ENCODE measurements at places on chromosomes 5 and 9. TPM values are rescaled to one million over a fixed set of nuclear protein-coding genes. Genes with fewer than 3 reads are reported as not detected.

Gene SH2D3C
- polyA plus RNA-seq, result 16.1 TPM

Gene PHF24
- 0.14 TPM for polyA plus RNA-seq

Gene JAKMIP2
- polyA plus RNA-seq, result 5.8 TPM

Gene SPRY4
- polyA plus RNA-seq, result 36.5 TPM

Gene FAM78A
- polyA plus RNA-seq, result 2.5 TPM

Gene FRMPD1
- polyA plus RNA-seq, result 1.0 TPM

Gene HRH2
- 3.2 TPM for polyA plus RNA-seq

Gene TAS2R1
- 0.10 TPM for polyA plus RNA-seq

Gene SLC31A2
- 3.0 TPM for polyA plus RNA-seq

Gene ARL10
- polyA plus RNA-seq, result 11.8 TPM

- DNase-seq, result no peak
Observed at GRCh38 chr5:163033656-163034055, 403.7 kb upstream of the CCNG1 start.

DNA sequence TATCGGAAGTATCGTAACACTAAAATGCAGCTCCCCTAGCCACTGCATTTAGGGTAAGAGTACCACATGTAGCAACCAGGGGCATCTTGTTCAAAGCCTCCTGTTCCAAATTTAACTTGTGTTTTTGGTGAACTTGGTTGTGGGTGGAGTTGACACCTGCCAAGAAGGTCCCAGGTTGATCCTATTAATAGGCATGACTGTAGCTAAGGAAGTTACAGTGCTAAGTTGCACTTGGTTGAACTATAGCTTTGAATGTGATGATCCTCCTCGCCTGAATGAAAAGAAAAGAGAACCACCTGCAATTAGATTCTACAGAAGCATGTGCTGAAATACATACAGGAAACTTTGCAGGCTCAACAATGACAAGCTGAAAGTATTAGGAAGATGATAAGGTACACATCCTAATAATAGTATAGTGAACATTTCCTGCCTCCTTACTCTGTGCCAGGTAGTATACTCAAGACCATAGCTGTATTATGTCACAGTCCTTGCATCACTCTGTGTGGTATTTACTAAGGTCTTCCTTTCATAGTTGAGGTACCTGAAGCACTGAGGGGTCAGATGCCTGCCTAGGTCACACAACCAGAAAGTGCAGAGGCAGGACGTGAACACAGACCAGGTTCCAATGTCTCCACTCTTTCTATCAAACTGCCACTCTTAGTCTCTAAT is 64.5 kb upstream of the PIP5K1B start:
- DNase-seq, result no peak

GRCh38 chr9:114099669-114100270 is 678 bp upstream of the KIF12 start:
- no peak for DNase-seq

DNA sequence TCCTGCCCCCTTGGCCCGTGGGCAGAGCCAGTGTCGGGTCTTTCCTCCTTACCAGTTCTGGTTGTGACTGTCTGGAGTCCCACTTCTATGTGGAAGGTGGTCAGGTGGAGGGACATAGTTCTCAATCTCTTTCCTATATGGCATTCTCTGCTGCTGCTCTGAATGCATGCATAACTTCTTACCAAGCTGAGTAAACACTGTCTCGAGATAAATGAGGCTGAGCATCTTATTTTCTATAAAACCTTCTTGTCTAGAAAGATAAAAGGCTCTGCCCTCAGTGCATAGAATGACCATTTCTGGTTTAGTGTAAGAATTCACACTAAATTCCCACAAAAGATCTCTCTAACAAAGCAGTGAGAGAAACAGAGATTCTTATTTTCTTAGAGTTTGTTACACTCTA is 106.2 kb upstream of the TBC1D2 start:
- no peak for DNase-seq

DNA sequence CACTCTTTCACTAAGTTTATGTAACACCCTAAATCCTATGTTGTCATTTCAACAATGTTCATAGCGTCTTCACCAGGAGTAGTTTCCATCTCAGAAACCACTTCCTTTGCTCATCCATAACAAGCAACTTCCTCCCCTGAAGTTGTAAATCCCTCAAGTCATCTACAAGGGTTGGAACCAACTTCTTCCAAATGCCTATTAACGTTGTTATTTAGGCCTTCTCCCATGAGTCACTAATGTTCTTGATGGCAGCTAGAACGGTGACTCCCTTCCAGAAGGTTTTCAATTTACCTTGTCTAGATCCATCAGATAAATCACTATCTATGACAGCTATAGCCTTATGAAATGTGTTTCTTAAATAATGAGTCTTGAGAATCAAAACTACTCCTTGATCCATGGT is 73.3 kb upstream of the TARS1 start:
- no peak for DNase-seq

DNA sequence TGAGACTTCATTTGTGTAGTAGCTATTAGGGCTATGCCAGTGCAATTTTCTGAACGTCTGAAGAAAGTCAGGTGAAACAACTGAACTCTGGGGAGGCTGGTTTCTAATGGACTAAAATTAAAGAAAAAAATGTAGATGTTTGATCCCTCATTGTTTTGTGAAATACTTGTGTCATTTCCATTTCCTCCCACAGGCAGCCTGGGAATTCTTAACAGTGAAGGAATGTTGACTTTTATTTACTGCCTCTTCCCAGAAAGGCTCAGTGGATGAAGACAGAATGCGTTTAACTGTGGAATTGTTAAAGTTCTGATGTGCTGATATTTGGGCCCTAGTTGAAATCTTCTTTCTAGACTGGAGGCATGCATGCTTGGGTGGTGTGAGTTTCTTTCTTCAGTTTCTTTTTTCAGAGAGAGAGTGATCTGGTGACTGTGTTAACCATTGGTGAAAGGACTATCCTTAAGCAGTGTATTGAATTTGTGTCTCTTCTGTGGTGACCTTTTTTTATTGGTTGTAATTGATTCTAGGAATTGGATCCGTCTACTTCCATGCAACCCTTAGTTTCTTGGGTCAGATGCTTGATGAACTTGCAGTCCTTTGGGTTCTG is 15.5 kb downstream of the ACER2 start:
- no peak for DNase-seq

DNA sequence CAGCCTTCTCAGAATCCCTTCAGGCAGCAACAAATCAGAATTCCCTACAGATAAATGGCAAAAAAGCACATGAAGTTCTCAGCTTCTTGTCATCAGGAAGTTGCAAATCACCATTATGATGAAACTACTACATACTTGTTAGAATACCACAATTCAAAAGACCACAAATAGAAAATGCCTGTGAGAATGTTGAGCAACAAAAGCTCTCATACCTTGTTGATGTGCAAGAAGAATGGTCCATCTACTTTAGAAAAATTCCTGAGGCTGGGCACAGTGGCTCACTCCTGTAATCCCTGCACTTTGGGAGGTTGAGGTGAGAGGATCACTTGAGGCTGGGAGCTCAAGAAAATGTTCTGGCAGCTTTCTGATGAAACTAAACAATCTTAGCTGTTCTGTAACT is 278.1 kb downstream of the ICE1 start:
- DNase-seq, result no peak

- DNase-seq, result no peak
Observed at GRCh38 chr9:83999141-83999918, 18.7 kb downstream of the RMI1 start.

- no peak for DNase-seq
Observed at GRCh38 chr5:59095480-59095879, 512.6 kb downstream of the RAB3C start.

GRCh38 chr9:84241817-84242373 is 98.7 kb downstream of the SLC28A3 start:
- DNase-seq, result no peak

- no peak for DNase-seq
Observed at GRCh38 chr9:24073007-24073592, 247.1 kb upstream of the ELAVL2 start.

- no peak for DNase-seq
Observed at GRCh38 chr5:155147222-155147621, 133.7 kb downstream of the KIF4B start.

- DNase-seq, result no peak
Observed at GRCh38 chr9:22483528-22484070, 37.0 kb downstream of the DMRTA1 start.

DNA sequence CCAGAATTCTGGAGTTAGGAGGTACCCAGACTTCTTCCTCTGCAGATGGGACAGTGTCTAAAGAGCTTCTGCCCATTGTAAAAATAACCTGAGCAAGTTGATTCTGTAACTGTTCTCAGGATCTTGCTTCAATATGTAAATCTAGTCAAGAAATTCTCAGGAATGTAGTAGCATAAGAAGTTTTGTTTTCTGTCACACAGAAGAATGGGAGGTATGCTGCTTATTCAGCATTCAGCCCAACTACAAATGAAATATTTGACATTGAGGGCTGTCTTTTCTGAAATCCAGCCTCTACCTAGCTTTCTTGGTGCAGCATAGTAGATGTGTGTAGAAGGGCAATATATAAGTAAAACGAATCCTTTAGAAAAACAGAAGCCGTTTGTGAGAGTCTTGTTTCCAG is 13.8 kb downstream of the MACIR start:
- DNase-seq, result no peak

- DNase-seq, result no peak
Observed at GRCh38 chr5:127233590-127233989, 57.0 kb upstream of the MEGF10 start.

DNA sequence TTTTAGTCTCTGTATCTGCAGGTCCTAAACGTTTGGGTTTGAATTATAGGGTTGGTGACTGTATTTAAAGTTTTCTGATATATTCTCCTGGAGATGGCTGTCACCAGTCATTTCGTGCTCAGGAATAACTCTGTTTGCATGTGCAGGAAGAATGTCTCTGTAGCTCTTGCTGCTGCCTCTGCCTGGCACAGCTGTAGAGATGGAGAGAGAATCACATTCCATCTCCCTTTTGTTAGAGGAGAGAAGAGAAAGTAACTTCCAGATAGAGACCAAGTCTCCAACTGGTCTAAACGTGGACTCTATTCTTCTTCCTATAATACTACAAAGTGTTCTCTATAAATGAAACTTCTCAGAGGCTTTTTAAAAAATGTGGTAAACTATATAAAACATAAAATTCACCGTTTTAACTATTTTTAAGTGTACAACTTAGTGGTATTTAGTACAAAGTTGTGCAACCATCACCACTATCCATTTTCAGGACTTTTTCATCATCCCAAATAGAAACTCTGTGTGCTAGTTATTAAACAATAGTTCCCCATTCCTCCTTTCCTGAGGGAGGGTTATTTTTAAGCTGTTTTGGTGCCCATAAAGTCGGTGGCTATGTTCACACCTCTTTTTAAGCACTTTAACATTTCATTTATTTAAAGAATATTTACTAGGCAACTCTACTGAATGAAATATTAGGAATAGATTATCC is 20.7 kb upstream of the STARD4 start:
- DNase-seq, result no peak

GRCh38 chr9:124794902-124795491 is 18.1 kb downstream of the OLFML2A start:
- DNase-seq, result no peak

DNA sequence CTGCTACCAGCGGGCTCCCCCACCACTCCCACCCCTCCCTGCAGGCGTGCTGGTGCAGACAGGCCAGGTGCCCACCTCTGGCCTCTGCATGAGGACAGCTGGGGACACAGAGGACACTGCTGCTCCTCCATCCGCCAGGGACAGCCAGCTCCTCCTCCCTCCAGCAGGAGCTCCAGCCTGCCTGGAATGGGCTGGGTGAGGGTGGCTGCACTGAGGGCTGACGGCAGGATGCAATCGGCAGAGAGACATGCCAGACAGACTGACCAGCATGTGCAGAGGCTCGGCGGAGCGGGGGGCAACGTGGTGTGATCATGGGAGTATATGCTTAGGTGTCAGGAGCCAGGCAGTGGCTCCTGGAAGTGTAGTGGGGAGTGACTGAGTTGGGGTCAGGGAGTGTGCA is 68.4 kb downstream of the RASGEF1C start:
- DNase-seq, result no peak

- no peak for DNase-seq
Observed at GRCh38 chr5:56516441-56516840, 283.3 kb upstream of the ANKRD55 start.

- peak; percentile 38 for DNase-seq
Observed at GRCh38 chr5:134148316-134148715, 28.4 kb downstream of the SKP1 start.

DNA sequence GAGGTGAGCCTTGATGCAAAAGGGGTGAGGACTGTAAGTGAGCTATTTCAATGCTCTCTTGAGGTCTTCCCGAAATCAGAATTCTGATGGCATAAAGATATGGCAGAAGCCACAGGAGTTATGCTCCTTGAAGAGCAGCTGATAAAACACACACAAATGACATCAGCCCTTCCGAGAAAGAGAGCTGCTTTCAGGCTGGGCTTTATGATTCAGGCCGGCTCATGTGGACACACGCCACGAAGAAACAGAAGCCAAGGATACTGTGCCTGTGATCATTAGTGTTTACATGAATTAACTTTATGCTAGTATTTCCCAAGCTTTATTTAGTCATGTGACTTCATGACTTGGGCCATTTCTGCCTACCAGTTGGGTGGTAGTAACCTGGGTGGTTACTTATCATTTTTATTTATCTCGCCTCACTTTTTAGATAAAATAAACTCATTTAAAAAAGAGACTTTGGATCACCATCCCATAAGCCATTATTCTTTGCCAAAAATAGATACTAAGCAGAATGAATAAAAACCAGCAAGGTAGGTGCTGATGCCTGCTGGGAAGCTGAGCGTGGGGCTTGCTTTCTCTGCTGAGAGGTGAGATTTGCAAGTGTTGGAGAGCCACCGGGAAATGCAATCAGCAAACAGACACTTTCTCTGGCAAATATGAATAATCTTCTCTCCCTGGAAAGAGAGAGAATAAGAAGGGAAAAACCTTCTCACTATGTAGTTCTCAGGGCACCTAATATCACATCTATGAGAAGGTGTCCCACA is 73.0 kb upstream of the SLC25A51 start:
- no peak for DNase-seq

DNA sequence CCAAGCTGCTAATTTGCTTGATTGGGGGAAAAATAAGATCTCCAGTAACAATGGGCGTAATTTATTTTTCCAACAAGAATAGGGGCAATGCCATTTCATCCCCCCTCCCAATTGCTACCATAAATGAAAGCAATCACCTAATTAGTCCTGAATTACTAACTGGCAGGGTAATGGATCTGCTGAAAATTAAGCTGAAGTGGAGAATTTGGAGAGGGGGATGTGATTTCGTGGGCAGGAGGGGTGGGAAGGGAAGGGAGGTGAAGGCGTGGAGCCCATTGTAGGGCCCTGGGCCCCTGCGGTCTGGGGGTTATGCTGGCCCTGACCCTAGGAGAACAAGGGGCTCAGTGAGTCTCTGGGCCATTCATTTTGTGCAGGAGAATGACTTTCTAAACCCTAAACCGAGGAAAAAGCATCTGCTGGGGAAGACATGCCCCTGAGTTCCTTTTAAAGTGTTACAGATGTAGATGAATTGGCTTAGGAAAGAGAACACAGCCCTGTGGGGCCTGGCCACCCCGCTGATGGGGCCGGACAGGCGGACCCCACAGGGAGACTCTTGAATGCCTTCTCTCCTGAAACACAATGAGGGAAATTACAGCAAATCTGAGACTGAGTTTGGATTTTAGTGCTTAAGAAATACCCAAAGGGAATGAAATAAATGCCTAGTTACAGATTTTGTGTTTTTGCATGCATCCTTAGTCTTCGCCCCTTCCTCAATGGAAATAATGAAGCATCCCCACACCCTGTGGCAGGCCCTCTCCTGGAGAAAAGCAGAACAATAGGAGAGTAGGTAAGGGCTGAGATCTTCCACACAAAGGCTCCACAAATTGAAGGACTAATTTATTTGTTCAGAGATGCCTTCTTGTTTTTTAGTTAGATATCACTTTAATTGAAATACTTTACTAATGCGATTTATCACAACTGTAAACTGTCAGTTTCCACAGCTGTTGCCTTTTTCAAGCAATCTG is 143.2 kb downstream of the PSAT1 start:
- DNase-seq, result no peak

GRCh38 chr9:124423591-124423990 is 8.3 kb upstream of the PSMB7 start:
- DNase-seq, result no peak

Measured in renal cortex interstitium (tissue), 15 donors.